ENCODE measurements at places on chromosomes 1 and 21.

DNA sequence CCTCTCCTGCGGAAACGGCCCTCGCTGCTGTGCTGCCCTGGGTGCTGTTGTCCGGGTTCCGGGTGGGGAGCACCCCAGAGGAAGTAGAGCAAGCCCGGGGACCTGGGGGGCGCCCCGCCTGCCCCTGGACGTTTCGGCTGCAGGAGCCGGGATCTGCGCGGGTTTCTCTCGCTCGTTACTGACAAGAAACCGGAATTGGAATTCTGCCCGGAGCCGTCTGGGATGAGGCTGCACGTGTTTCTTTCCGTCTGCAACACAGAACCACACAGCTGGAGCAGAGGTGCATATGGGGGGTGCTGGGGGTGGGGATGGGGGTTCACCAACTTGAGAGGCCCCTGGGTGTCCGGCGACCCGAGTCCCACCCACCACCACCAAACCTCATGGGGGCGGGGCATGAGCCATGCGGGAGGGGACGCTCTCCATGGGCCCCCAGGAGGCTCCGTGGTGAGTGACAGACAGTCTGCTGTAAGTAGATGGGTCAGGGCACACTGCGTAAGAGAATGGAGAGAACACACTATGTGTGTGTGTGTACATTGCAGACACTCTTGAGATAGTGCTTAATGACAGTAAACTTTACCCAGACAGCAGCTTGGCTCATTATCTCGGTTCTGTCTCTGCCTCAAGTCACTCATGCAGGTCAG is 261.4 kb upstream of the C1orf174 start:
- DNase-seq: no peak

GRCh38 chr1:167231873-167232450 is 11.3 kb downstream of the POU2F1 start:
- DNase-seq: no peak

DNA sequence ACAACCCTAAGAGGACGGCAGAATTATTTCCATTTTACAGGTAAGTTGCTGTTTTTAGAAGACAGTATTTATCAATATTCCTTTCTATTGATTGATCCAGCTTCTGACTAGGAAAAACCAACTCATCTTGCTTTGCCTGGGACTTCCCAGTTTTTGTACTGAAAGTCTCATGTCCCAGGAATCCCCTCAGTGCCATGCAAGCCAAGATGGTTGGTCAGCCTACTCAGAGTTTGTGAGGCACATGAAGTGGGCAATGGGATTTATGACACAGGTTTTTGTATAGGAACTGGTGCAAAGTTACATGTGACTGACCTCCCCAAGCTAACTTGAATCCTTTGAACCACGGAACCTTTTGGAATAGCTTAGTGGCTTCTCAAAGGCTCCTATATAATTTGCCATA is 45.5 kb downstream of the GNG12 start:
- no peak for DNase-seq

DNA sequence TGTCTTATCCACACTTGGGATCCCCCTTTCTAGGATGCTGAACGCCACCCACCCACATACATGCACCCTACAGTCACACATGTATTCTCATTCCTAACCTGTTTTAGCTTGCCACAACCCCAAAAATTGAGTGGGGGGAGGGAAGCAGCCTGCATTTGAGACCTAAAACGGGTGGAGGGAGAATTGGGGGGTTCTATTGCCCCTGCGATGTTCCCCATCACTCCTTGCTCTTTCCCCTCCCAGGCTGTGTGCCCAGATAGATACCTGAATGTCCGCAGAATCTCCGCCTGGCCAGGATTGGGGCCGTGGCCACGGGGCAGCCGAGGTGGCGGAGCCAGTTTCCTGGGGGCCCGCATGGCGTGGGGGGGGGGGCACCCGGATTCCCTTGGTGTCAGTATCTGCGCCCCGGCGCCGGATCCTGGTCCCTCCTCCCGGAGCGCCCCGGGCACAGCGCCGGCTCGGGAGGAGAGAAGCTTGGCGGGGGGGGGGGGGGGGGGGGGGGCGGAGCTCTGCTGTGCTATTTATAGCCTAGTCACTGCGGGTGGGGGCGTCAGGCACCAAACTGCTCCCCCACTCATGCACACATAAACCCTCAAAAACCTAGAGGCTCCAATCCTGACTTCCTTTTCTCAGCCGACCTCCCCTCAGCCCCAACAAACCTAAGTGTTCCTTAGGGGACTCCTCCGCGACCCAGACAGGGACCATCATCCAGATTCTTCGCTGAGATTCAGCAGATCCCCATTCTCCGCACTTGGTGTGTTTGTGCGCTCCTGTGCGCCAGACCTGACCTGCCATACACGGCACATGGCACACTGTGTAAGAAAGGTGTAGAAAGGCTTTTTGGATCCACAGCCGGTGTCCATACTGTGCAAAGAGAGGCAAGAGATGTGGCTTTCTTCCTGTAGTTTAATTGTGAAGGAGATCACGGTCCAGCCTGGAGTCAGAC is 1.9 kb downstream of the ANKRD34A start:
- DNase-seq: peak; percentile 55

DNA sequence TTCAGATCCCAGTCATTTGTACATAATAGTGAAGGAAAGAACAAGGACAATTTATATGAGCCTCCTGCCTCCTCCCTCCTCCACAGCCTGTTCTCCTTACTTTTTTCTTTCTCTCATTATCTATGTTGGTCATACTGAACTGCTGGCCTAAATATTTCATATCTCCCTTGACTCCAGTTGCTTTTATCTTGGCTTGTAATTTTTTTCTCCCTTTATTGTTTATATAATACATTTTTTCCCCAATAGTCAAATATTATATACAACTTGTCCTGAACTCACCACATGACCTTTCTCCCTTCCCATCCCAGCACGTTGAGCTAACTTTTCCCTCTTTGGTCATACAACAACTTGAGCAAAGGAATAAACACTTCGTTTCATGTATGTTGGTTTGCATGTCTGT is 752.1 kb downstream of the LTN1 start:
- DNase-seq: no peak

DNA sequence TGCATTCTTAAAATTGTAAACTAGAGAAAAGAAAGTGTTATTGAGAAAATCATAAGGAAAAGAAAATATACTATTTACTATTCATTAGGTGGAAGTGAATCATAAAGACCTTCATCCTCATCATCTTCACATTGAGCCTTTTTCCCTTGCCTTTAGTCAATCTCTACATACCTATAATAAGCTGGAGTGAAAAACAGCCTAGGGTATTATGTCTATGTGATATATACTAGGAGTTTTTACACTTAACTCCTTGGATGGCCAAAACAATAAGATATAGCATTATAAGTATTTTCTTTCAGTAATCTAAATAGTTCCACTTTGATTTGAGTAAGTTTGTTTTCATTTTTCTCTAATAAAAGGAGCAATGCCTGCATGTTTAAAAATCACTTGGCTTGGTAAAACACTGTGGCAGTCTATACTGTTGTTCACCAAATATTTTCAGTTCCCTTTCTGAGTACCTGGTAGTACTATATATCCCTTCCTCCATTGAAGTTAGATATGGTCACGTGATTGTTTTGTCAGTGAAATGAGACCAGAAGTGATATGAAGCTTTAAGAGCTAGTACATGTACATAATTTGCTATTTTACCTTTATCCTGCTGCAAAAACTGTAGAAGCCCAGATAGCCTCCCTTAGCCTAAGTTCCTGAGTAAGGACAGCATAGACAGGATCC is 78.3 kb downstream of the CLEC20A start:
- DNase-seq: no peak

- DNase-seq: no peak
Measured at GRCh38 chr21:44686000-44686781, 4.2 kb upstream of the KRTAP12-1 start.

DNA sequence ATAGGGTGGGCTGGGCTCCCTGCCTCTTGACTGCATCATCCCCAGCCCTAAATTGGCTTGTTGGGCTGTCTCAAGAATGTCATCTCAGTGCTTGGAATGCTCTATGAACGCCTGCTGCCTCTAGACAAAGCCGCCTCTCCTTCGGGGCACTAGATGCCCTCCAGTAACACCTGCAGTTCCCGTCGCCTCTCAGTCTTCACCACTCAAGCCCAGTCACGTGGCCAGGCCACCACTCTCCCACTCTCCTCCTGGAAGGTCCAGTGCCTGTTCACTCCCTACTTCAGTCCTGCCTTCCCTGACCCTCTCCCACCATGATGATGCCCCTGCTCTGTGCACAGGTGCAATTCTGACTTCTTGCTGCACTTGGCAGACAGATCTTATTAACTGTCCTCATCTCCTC is 7.0 kb downstream of the TAS1R2 start:
- no peak for DNase-seq

DNA sequence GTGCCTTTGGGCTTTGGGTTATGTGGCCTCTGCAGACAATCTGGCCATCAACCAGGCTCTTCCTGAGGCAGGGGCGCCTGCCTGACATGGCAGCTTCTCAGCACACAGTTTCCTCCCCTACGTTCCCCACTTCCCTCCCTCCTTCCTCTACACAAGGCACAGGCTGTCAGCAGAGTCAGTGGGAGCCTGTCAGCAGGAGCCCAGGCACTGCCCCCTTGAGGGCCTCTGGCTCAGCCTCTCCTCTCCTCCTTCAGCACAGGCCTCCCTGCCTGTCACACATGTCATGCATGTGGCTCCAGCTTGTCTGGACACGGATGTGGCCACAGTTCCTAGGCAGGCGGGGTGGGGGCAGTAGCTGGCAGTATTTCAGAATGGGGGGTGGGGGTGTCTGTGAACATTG is 52.2 kb upstream of the ARTN start:
- DNase-seq: no peak

DNA sequence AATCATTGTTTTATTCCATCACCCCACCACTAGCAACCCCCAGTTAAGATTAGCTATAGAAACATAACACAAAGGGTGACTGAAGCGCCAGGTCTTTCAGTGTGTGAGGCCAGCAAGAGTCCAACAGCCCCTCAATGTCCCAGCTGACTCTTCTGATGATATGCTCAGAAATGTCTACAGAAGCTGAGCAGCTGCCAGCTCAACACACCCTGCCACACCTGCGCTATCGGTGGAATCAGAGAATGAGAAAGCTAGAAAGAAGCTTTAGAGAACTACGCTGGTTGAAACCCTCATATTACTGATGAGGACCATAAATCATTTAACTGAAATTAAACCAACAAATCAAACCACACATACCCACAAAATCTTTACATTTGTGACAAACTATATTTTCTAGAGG is 116.2 kb downstream of the SLC45A1 start:
- no peak for DNase-seq

GRCh38 chr1:56911098-56911938 is 54.5 kb downstream of the C8B start:
- no peak for DNase-seq

DNA sequence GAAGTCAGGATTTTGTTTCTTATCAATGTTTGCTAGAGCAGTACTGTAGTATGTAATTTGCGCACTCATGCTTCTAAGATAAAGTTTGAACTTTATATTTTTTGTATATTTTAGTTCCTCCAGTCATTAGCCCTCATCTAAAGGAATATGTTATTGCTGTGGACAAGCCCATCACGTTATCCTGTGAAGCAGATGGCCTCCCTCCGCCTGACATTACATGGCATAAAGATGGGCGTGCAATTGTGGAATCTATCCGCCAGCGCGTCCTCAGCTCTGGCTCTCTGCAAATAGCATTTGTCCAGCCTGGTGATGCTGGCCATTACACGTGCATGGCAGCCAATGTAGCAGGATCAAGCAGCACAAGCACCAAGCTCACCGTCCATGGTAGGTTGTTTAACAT is 252.2 kb downstream of the TPR start:
- DNase-seq: no peak

- no peak for DNase-seq
Measured at GRCh38 chr1:194341587-194341986, 1155.2 kb upstream of the B3GALT2 start.

GRCh38 chr1:34070201-34070836 is 94.7 kb downstream of the CSMD2 start:
- no peak for DNase-seq

DNA sequence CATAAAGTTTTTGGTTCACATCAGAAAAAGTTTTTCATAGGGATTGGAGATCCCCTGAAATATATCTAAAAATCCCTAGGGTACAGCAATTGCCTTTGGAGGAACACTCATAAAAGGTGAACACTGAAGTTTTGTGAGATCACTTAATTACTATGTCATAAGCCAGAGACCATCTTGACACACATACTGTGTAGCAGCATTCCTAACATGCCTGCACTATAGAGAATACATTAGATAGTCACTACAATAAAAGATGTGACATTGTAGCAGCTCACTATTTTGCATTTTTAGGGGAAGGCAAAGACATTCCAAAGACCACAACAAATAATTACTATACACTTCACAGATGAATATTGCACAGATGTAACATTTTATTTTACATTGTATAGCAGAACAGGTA is 779.9 kb downstream of the KCNT2 start:
- no peak for DNase-seq

- DNase-seq: no peak
Measured at GRCh38 chr1:47865881-47866535, 131.2 kb downstream of the TRABD2B start.

DNA sequence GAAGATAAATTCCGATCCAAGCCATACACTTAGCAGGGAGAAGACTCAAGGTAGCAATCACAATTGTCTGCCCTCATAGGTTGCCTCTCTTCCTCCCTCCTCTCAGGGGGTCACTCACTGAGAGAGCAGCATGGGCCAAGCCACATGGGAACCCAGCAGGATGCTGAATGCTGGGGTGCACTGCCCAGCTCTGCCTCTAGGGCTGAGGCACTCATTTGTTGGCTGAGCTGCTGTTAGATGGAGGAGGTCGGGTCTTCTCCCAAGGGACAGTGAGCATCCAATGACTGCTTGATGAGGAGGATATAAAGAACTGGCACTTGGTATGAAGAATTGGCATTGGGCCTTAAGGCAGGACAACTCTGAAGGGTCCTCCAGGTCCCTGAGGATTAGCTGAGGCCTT is 418.8 kb downstream of the SIPA1L2 start:
- no peak for DNase-seq

DNA sequence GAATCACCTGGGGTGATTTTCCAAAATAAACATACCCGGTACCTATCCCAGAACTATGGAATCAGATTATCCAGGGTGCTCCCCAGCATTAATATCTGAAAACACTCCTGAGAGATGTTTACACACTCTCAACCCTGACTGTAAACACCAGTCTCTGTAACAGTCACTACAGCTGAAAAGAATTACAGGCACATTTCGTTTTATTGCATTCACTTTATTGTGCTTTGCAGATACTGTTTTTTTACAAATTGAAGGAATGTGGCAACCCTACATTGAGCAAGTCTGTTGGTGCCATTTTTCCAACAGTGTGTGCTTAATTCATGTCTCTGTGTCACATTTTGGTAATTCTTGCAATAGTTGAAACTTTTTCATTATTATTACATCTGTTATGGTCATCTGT is 31.8 kb downstream of the HSF2BP start:
- no peak for DNase-seq

Measured in CD4-positive, alpha-beta T cell treated with Interleukin-12 subunit alpha and Interleukin-12 subunit beta, for 1 hour (primary cell).